ENCODE measurements at places on chromosomes 7 and 10.

GRCh38 chr7:136857573-136857972 is 10.9 kb upstream of the CHRM2 start:
- DNase-seq = no peak

GRCh38 chr7:114711241-114711640 is 210.7 kb upstream of the MDFIC start:
- DNase-seq = no peak

- no peak for DNase-seq
Observed at GRCh38 chr7:116754186-116754585, 82.2 kb downstream of the MET start.

- DNase-seq = no peak
Observed at GRCh38 chr7:91242097-91242844, 22.0 kb upstream of the FZD1 start.

- DNase-seq = no peak
Observed at GRCh38 chr10:546971-547590, 142.4 kb downstream of the DIP2C start.

DNA sequence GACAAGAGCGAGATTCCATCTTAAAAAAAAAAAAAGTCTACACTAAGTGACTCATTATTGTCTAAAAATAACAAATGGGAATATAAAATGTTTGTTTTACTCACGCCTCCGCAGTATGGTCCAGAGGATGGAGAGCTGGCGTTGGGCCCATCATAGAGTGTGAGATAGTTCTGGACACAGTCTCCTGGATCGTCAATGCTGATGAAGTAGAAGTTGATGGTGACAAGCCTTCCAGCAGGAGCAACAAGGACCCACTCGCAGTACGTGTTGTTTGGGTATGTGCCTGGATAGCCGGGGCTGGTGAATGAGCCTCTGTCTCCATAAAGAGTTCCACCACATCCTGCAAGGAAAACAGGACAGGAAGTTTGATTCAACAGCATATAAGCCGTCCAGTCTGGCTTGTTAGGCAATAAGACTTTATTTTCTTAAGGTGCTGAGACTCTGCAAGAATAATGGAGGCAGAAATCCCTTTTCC is 11.5 kb upstream of the RSU1 start:
- no peak for DNase-seq

DNA sequence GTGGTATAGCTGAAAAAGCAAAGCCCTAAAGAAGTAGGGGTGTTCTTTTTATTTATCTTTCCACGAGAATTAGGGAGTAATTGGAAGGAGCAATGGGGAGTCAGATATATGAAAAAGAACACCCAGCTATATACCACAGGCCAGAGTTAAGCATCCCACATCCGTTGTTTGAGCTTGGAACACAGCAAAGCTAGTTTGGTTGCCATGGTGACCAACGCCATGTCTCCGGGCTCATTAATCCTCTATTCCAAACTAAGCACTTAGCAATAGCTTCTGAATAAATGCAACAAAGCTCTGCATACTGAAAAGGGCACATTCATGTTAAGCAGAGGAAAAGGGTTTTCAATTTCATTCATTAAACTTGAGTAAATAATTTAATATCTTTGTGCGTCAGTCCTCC is 23.5 kb downstream of the ASB4 start:
- DNase-seq = peak; percentile 90

- DNase-seq = no peak
Observed at GRCh38 chr10:50033481-50033880, 34.3 kb upstream of the WASHC2A start.

- no peak for DNase-seq
Observed at GRCh38 chr10:118868589-118868988, 113.8 kb upstream of the CACUL1 start.

DNA sequence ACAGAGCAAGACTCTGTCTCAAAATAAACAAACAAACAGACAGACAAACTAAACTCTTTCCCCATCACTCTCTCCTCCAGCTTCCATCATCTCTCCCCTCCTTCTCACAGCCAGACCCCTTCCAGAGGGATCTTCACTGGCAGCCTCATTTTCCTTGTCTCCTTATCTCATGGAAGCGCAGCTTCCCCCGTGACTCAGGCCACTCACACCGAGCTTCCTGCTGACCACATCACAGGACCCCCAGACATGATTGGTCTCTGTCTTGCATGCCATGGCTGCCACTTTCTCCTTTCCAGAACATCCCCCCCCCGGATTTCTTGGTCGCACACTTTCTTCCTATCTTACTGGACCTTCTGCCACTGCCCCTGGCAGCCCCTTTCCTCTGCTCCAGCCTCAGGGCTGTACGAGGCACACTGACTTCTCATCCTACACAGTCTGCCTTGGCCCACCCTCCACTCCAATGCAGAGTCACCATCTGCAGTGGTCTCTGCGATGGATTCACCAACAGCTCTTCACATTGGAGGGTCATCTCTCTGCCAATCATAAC is 4.9 kb upstream of the INSIG1 start:
- DNase-seq = no peak

DNA sequence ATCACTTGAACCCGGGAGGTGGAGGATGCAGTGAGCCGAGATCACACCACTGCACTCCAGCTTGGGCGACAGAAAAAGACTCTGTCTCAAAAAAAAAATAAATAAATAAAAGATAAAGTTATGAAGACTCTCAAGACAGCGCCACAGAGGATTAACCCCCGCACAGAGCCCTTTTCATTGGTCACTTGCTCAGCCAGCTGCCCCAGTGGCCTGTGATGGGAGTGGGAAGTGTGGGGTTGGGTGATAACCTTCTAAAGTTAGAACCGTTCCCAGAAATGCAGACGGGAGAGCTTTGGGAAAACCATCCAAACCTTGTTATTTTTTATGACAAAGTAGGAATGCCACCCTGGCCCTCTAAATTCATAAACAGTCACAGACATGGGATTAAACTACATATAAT is 57.4 kb downstream of the PARP12 start:
- DNase-seq = no peak

- DNase-seq = peak; percentile 26
Observed at GRCh38 chr7:144738708-144739314, 97.0 kb downstream of the TPK1 start.

DNA sequence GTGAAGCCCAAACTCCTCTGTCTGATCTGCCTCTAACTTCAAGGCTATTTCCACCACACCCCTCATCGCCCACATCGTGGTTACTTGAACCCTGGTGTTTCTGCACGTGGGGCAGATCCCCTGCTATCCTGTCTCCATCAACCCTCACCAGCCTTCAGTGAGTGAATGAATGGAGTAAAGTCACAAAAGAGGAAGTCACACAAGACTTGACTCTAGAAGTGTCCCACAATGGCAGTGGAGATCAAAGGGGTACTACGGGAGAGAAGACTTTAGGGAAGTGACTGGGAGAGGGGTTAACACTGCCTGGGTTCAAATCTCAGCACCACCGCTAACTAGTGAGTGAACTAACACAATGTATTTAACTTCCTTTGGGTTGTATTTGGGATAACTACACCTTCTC is 85.9 kb downstream of the COBL start:
- DNase-seq = no peak

- DNase-seq = no peak
Observed at GRCh38 chr10:74099836-74100235, 50.8 kb downstream of the AP3M1 start.

- DNase-seq = no peak
Observed at GRCh38 chr7:68119411-68119810, 1122.8 kb downstream of the TYW1 start.

- no peak for DNase-seq
Observed at GRCh38 chr7:98081319-98081718, 25.3 kb upstream of the LMTK2 start.

DNA sequence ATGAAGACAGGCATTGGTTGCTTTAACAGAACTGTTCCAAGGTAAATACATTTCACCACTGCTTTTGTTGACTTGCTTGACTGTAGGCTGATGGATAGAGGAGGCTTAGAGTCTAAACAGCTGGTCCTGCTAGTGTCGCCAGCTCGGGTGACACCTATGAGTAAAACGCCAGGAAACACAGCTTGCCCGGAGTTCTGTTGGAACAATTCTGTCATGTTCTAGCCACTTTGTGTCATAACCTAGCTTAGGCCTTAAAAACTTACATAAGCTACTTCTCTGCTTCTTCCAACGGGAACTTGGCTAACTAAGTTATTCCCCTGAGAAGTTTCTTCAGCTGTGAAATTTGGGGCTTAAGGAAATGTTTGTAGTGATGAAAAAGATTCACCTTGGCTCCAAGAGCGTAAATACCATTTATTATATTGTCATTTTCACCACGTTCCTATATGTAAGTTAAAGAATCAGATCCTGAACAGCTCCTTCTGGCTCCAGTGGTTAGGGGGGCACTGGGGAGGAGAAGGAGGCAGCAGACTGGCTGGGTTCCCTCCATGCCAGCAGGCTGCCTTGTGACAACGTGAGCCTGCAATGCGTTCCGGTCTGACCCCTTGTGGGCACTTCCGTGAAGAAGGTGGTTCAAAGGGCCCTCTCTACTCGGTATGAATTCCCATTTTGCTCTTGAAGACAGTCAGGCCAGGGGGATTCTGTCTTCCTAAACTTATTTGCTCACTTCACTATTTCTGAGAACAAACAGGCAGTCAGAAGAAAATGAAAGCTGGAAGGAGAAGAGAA is 253.2 kb downstream of the BMPER start:
- no peak for DNase-seq

DNA sequence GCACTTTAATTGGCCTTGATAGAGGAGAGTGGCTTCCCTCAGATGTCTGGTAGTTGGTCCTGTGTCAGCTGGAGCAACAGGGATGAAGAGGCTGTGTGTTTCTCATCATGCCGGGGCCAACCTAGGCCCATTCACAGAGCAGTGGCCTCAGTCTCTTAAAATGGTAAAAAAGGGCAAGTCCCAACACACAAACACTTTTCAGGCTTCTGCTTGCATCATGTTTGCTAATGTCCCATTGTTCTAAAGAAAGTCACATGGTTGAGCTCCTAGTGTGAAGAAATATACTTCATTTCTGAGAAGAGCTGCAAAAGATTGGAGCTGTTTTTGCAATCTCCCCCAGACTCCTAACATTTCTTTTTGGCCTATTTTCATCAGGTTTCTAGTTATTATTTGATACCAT is 40.6 kb upstream of the RBAK start:
- DNase-seq = no peak

DNA sequence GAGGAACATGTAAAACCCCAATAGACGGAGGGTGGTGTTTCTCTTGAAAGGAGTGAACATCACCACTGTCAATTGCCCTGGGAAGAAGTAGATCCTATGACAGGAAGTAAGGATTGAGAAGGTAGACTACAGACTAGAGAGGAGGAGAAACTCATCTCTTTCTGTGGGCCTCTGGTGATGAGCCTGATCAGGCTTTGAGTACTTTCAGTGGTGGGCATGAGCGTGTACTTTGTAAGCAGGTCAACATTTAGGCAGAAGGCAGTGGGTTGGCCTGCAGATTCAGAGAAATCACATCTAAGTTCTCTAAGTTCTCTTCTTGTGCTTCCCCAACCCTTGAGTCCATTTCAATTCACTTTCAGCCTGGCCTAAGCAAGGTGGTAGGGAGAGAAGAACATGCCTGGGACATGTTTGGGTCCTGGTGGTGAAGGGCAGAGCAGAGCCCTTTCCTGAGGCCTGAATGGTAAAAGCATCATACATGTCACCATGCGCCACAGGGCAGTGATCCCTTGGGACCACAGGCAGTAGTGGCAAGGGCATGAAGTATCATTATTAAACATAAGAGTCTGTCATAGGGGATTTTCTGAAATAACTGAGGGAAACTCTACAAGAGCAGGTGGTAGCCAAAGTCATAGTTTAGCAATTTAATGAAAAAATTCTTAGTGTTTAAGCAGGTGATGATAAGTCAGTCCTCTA is 56.4 kb upstream of the ANKRD1 start:
- DNase-seq = no peak

GRCh38 chr10:68074031-68074774 is 880 bp downstream of the HERC4 start:
- DNase-seq = no peak

DNA sequence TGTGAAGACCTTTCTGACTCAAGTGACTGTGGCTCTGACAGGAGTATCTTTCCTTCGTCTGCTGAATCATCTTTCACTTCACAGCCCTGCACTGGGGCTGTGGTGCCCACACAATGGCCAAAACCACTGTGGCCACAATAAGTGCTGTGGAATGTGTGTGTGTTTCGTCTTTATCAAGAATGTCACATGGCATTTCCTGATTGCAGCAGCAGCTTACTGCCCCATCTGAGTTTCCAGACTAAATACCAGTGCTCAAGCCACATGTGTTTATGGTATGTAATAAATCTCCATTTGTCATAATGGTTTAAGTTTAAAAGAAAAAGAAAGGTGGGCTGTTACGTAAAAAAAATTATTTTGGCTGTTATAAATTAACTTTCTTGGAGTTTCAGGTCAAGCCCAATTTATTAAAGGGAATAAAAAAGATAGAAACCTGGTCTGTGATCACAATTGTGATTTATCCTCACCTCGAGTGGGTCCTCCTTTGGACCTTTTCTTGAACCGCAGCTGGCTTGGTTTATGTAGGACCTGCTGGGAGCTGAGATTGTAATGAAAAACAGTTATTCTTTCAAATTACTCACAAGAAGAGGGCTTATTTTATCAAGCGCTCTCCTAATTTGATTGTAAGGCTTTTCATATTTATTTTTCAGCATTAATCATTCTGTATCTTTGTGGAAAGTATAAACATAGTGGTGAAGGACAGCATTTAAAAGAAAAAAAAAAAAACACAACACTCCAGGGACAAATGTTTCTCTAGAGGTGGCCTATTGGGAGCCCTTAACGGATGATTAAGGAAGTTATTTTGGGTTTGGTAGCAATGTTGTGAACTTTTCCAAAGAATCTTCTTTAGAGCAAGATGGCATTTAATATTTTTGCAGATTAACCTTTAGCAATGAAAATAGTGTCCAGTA is 116.2 kb downstream of the LRMDA start:
- no peak for DNase-seq

GRCh38 chr10:126634911-126635310 is 35.6 kb downstream of the C10orf90 start:
- no peak for DNase-seq

DNA sequence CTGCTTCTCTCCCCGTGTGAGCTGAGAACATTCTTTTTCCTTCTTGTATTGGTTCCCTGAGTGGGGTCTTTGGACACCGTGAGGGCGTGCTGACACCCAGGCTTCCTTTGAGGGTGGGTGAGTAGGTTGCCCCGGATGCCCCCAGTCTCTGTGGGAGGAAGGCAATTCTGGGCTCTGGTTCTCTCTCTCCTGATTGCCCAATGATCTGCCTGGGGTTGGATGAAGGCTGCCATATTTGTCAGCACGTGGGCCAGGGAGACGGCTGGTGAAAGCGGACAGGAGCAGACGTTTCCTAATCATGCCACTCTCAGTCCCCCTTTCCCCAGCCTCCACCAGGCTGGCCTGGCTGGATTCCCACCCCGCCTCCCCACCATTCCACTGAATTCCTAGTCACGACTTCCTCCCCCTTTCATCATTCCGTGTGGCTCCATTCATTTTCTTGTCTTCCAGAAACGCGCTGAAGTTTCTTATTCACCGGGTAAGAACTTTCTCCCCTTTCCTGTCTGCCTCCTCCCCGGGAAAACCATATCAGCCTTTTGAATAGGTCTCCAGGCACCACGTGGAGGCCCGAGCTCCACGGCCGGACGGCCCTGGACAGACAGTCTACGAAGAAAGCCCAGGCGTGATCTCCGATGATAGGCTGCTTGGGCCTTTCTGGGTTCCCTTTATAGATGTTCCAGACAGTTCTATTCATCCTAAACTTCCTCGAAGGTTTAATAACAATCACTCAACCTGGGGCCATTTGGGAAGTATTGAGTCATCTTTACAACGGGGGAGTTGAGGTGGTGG is 98.7 kb upstream of the NPTX2 start:
- no peak for DNase-seq

All from NCI-H1105 treated with DMSO at 0.1 percent for 48 hours (cell line).